GM23248 (cell line): ENCODE measurements at places on chromosomes 13 and 19. TPM values are rescaled to one million over a fixed set of nuclear protein-coding genes. Genes with fewer than 3 reads are reported as not detected.
A peak's percentile ranks its signal among the peaks of the same experiment; 100 is the strongest.

The GRK1 gene
- polyA plus RNA-seq, result not detected in 2 replicates

DNA sequence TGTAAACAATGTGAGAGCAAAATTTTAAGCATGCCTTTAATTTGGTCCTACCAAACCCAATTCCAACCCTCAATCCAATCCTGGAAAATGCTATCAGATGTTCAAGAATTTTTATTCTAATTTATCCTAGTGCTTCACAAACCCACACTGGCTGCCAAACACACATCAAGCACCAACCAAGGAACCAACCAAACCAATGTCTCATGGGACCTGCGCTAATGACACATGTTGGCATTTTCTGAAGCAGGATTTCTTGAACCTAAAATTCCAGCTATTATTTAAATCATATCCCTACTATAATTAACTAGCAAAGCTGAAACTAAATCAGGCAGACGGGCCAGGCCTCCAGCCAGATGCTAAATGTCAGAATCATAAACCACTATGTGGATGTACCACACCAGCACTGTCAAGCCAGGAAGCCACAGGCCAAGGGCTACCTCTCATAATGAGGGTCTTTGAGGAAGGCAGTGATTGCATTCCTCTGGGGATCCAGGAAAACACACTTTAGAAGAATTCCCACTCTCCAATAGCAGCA lies 5.8 kb downstream of the LATS2 start:
- peak; percentile 43 for DNase-seq

GRCh38 chr19:29015569-29015968 lies 197.4 kb downstream of the UQCRFS1 start:
- DNase-seq, result no peak

The SIGLEC14 gene
- not detected in 2 replicates for polyA plus RNA-seq

DNA sequence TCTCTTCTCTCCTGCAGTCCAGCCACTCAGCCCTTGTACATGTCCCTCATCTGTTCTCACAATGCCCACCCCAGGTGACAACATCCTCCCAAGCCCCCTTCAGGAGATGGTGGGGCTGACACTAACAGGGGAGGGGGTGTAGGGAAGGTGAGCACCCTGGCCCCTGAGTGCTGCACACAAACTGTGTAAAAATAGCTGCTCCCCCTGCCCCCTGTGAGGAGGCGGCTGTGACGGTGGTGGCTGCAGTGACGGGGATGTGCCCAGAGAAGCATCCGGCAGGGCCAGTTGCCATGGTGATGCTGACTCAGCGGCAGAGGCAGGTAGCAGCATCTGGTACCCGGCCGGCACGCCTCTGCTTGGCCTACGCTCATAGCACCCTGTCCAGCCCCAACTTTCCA lies 13.0 kb upstream of the JUND start:
- no peak for DNase-seq

DNA sequence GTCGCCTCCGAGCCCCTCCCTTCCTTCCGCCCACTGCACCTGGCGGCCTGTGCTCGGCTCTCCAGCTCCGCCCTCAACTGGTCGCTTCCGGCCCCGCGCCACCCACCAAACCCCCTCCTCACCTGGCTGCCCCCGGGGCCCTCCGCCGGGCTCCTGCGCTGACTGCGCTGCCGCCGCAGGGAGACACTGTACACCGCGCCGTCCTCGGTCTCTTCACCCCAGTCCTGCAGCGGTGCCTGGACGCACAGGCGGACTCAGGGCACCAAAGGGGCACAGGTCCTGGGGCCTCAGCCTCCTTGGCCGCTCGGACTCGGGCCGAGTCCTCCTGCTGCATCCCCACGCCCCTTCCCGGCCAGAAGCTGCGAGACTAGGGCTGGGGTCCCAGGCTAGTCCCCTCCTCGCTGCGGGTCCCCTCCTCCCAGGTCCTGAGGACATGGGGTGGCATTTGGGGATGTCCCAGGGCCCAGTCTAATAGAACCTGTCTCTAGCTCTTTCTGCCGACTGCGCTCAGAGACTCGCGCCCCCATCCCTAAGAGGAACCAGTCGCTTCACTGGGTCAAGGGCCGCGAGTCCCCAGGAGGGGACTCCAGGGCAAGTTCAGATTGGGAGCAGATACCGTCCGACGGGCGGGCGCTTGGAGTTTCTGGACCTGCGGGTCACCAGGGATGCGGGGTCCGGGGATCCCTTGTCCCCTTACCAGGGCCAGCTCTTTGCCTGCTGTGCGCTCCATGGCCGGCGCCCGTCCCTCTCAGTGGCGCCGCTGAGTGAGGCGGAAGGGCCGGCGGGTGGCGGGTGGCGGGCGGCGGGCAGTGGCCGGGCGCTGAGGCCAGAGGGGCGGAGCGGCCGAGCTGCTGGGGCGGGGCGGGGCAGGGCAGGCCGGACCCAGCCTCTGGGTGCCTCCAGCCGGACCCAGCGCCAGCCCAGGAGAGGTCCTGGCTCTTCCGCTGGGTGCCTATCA lies at the start of gene RGL3:
Gene RGL3, minus strand, starts transcription at position 766 of the 958 bp plus-strand sequence. Its CDS starts 36 bp downstream, at position 730.
- DNase-seq, result peak; percentile 47

GRCh38 chr19:45186509-45187334 lies 8.1 kb downstream of the BLOC1S3 start:
- peak; percentile 39 for DNase-seq

GRCh38 chr19:16821081-16821480 lies 8.1 kb upstream of the SIN3B start:
- no peak for DNase-seq

The SIGLEC11 gene
- not detected in 2 replicates for polyA plus RNA-seq

GRCh38 chr13:27810461-27810860 lies 18.2 kb downstream of the GSX1 start:
- no peak for DNase-seq

DNA sequence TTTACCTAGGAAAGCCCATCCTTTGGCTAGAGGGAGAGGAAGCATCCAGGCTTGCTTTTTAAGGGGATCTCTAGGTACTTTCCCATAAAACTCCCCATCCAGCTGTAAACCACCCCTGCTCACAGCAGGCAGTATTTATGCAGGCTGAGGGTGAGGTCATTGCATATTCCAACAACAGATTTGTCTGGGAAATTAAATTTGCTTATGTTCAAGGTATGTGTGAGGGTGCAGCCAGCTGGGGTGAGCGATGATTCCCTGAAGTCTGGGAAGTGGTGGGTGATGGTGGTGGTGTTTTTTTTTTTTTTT lies 96.3 kb upstream of the C1QTNF9B start:
- no peak for DNase-seq

- no peak for DNase-seq
These were observed 220.5 kb downstream of the KCNRG start for GRCh38 chr13:50235604-50236342.
